ENCODE measurements at places on chromosomes 11 and 22. TPM values are rescaled to one million over a fixed set of nuclear protein-coding genes. Genes with fewer than 3 reads are reported as not detected.

Gene RFPL2
- not detected for total RNA-seq

Gene TRIM49
- not detected for total RNA-seq

Gene CARD18
- total RNA-seq = not detected

Gene TPBGL
- 0.20 TPM for total RNA-seq

Gene KRTAP5-1
- total RNA-seq = not detected

Gene TMEM86A
- 0.25 TPM for total RNA-seq

Gene TNNI2
- total RNA-seq = not detected

Gene FOLR1
- not detected for total RNA-seq

Gene LRRN4CL
- total RNA-seq = 0.16 TPM

Gene OVOL1
- 0.42 TPM for total RNA-seq

Gene MS4A15
- total RNA-seq = not detected

Gene WT1
- total RNA-seq = not detected

Gene SLC22A6
- not detected for total RNA-seq

Gene TLCD5
- total RNA-seq = 0.42 TPM

Gene MMP3
- not detected for total RNA-seq

Gene SCO2
- 6.0 TPM for total RNA-seq

Gene KCNJ11
- 0.74 TPM for total RNA-seq

Gene ZBED5
- 34.6 TPM for total RNA-seq

Gene RFPL1
- total RNA-seq = not detected

Gene KCNQ1OT1
- total RNA-seq = 0.12 TPM

Gene RAB6A
- total RNA-seq = 57.3 TPM

Gene PNPLA5
- not detected for total RNA-seq

Gene SMC1B
- total RNA-seq = 2.1 TPM

Gene POU2F3
- not detected for total RNA-seq

Gene PGR
- total RNA-seq = not detected

Gene ACCS
- total RNA-seq = 5.2 TPM

Gene DAGLA
- 0.12 TPM for total RNA-seq

Gene CRYBB3
- 0.26 TPM for total RNA-seq

Gene CSNK2A3
- 2.5 TPM for total RNA-seq

Gene MSANTD2
- total RNA-seq = 7.2 TPM

Gene P4HA3
- total RNA-seq = not detected

Gene DRD4
- total RNA-seq = 0.26 TPM

Gene MMP13
- not detected for total RNA-seq

Gene FGF4
- total RNA-seq = not detected
